NCI-H460 (cell line): ENCODE measurements at places on chromosomes 13 and 19. TPM values are rescaled to one million over a fixed set of nuclear protein-coding genes. Genes with fewer than 3 reads are reported as not detected.
A peak's percentile ranks its signal among the peaks of the same experiment; 100 is the strongest.

Gene PTPRS
- 27.3 and 29.1 TPM in 2 replicates for total RNA-seq

DNA sequence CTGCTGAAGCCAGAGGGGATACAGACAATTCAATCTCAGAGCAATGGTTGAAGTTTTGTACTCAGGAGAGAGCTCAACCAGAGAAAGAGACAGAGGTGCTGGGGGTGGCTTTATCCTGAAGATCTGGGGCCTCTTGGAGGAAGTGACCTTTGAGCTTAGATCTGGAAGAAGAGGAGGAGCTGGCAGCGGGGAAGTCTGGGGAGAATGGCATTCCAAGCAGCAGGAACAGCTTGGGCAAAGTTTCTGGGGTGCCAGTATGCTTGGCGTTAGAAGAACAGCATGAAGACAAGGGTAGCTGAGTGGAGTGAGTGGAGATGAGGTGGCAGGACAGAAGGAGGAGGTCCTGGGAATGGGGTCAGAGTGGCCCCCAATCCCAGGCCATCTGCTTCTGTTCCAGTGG lies 11.3 kb downstream of the MAST3 start:
- DNase-seq = no peak

- DNase-seq = no peak
These were observed 1.1 kb downstream of the DACH1 start for GRCh38 chr13:71865874-71866334.

DNA sequence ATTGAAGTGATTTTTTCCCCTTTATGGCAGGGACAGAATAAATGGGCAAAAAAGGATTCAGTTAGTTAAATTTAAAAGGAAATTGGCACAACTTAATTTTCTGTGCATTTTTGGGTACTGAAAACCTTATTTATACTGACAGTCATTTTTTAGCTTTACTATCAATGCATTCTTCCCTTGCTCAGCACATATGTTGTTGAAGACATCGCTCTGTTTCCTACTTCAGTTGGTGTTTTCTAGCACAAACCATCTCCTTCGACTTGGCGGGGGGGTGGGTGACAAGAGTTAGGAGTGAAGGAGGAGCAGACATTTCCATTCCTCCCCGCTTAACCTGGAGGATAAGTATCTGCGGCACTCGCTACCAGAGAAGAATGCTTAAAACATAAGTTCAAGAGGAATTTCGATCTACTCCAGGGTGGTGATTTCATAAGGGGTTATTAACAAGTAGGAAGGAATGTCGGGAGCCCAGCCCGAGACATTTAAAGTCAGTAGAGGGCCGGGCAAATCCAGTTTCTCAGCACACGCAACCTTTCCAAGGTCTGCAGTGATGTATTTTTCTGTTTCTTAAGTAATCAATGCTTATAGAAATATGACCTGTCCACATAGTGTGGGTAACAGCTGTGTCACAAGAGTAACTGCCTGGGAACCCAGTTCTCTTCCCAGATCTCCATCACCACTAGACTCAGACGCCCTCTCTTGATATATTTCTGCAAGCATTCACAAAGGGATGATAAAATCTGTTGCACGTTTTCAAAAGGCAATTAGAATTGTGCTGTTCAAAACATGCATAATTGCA lies 525.8 kb downstream of the MYO16 start:
- peak; percentile 57 for DNase-seq

GRCh38 chr13:113400621-113401451 lies 36.9 kb upstream of the GRTP1 start:
- DNase-seq = no peak
